Amniotic stem cell (primary cell): ENCODE measurements at places on chromosomes 6 and 20.

DNA sequence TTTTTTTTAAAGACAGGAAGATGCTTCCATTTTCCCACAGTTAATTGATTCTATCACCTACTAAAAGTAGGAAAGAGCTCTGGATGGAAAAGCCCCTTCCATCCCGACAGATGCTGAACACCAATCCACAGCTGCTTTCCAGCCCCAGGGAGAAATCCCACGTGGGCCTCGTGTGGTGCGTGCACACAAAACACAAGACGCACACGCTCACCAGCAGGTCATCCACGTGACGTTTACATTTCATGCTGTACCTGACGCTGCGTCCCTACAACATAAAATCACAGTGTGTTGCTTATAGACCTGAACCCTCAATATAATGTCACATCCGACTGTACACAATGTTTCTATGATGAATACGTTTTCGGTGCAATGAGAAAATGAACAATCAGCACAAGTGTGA lies 50.2 kb upstream of the DACT2 start:
- DNase-seq: no peak

GRCh38 chr20:15317546-15318232 lies 980.3 kb upstream of the FLRT3 start:
- DNase-seq: no peak

GRCh38 chr6:28251661-28252008 lies 434 bp downstream of the ZKSCAN4 start:
- DNase-seq: no peak

- DNase-seq: no peak
Observed at GRCh38 chr20:48815537-48815936, 12.3 kb downstream of the PREX1 start.

- no peak for DNase-seq
Observed at GRCh38 chr20:60233018-60233630, 274.9 kb downstream of the CDH26 start.

DNA sequence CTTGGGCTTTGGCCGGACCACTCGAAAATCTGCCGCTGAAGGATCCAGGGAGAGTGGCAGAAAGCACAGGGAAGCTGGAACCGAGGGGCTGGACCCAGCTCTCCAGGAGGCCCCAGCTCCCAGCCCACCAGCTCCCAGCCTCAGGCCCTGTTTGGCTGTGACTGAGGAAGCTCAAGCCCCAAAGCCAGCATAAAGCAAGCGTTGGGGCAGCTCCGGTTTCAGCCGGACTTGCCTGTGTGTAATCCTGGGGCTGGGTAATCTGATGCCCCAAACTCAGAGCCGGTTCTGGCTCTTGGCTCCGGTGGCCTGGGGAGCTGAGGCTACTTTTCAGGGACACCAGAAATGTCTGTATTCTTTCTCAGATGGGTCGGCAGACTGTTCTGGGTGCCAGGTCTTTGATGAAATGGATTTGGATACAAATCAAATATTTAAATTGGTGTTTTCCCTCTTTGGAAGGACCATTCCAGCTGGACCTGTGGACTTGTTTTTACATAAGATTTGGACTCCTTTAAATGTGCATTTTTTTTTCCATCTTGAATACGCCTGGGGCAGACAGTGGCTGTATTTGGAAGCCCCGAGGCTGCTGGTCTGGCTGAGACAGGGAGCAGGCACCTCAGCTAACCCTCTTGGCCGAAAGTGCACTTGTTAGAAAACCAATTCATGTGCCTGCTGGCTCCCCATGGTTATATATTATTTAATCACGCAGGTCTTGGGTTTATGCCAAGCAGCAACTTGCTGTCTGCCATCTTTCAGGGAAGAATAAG lies 29.7 kb downstream of the RPP40 start:
- DNase-seq: peak; percentile 1

DNA sequence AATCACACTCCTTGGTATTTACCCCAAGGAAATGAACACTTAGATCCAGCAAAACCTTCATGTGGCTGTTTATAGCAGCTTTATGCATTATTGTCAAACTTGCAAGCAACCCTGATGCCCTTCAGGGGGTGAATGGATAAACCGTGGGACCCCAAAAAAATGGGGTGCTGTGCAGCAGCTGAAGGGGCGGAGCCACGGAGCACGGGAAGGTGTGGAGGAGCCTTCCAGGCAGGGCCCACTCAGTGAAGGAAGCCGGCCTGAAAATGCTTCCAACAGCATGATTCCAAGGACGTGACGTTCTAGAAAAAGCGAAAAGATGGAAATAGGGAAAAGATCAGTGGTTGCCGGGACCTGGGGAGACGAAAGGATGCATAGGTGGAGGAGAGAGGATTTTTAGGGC lies 25.6 kb upstream of the FRMD1 start:
- DNase-seq: no peak

GRCh38 chr20:39911497-39911896 lies 777.5 kb downstream of the MAFB start:
- DNase-seq: no peak

GRCh38 chr6:72709431-72709830 lies 87.6 kb downstream of the KCNQ5 start:
- no peak for DNase-seq

DNA sequence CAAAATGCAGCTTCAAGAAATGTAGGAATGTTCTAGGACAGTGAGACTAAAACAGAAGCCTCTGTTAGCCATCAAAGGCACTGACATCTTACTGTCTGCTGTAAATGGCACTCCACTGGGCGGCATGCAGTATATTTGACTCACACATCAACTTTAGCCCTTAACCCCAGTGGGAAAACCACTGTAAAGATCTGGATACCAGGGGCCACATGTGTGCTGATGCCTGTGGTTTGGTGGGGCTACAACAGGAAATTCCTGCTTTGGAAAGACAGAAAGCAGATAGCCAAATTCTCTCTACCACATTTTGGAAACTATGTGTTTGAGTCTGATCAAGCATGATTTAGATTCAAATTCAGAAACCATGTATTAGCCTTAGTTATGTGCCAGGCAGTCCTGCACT lies 4.3 kb downstream of the PFDN4 start:
- no peak for DNase-seq

GRCh38 chr6:137571854-137572253 lies 77.7 kb upstream of the OLIG3 start:
- no peak for DNase-seq
